KBM-7 (cell line): ENCODE measurements at places on chromosomes 12 and 14.

GRCh38 chr12:124939079-124939420 is 24.6 kb upstream of the UBC start:
- DNase-seq = peak; percentile 91

GRCh38 chr12:19288603-19289244 is 150.6 kb upstream of the AEBP2 start:
- DNase-seq = peak; percentile 51

DNA sequence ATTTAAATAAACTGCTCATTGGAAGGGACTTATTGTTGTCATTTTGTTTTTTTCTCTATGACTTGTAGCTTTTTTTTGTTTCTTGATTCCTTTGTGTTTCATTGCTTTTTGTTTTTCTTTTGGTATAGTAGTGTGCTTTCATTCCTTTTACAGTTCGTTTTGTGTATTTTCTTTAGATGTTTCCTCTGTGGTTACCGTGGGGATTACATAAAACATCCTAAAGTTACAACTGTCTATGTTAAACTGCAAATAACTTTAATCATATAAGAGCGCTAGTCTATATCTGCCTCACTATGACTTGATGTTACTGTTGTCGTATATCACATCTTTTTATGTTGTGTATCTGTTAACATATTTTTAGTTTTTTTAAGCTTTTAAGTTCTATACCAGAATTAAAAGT is 86.9 kb downstream of the ATF7IP start:
- no peak for DNase-seq

GRCh38 chr14:90275820-90276219 is 19.5 kb downstream of the PSMC1 start:
- DNase-seq = no peak

DNA sequence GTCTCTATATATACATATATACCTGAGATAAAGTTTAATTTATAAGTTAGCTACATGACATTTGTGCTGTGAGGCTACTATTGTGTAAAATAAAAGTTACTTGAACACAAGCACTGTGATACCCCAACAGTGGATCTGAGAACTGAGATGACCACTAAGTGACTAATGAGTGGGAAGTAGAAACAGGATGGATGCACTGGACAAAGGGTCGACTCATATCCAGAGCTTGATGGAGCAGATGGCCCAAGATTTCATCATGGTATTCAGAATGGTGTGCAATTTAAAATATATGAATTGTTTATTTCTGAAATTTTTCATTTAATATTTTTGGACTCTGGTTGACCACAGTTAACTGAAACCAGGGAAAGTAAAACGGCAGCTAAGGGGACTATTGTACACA is 908.6 kb upstream of the MDGA2 start:
- no peak for DNase-seq

DNA sequence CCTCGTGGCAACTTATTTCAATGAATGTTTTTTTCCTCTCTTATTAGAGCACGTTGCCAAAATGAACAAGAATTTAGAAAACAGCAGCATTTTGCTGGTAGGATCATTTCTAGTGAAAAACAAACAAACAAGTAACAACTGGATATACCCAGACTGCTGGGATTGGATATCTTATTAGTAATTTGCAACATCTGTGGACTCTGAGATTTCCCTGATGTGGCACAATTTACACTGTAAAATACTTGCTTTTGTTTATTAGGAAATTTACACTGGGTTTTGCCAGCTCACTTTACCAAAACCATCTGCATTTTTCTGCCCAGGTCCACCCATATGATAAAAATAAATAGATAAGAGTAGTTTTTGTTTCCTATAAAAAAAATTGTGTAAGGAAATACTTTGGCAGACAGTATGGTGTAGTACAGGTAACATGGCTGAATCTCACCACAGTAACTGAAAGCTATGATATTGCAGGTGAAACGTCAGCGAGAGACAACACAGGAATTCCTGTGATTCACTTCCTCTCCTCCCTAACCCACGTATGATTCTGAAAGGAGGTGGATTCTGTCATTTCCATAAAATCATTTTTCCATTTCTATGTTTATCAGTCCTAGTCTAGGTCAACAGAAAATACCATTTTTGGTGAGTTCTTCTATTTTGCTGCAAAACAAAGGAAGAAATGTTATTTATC is 176.2 kb upstream of the NOVA1 start:
- no peak for DNase-seq

- peak; percentile 52 for DNase-seq
Observed at GRCh38 chr14:87995500-87996290, 2.7 kb upstream of the GALC start.

DNA sequence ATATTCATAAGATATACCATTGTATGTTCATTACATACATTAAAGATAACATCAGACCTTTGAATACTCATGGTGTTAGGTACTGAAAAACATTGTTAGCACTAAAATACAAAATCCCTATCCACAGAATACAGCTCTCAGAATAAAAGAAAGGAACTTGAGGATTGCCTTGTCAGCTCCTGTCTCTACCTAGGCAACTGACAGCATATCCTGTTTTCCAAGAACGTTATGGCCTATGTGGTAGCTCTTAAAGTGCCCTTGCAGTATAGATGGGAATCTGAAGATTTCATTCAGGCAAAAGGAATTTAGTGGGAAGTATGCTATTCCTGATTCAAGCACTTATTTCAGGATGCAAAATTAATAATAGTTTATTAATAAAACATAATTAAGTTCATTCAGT is 1.8 kb upstream of the PPP1R12A start:
- DNase-seq = no peak

DNA sequence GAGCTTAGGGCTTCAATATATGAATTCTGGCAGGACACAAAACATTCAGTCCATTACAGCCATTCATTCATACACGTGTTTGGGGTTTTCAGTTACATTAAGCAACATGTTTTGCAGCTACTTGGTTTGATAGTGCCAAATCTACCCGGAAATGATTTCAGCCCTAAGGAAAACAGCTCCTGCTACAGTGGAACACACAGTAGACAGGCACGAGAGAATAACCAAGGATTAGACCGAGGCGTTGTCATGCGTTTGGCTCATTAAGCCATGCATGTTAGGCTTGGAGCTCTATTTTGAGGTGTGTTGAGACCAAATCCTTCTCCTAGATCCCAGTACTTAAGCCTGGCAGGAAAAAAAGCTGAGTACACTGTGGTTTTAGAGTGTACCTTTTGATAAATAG is 177.4 kb downstream of the PRKCH start:
- no peak for DNase-seq

- DNase-seq = no peak
Observed at GRCh38 chr12:57116580-57117281, 5.6 kb upstream of the STAT6 start.

GRCh38 chr12:94173660-94174265 is 25.4 kb downstream of the PLXNC1 start:
- no peak for DNase-seq

DNA sequence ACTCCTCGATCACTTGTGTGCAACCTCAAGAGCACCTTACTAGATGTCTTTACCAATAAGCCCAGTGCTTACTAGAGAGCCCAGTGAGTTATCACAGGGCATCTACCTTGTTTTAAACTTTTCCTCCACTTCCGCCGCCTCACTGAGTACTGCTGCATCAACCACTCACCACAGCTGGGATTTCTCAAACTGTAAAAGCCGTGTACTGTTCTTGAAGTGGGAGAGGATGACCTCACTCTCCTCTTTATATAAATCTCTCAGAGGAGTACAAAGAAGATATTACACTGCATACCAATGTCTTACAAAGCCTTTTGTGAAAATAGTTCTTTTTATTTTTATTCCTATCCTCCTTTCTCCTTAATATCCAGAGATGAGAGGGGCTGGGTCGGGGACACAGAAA is 94.1 kb downstream of the PLCZ1 start:
- DNase-seq = no peak

DNA sequence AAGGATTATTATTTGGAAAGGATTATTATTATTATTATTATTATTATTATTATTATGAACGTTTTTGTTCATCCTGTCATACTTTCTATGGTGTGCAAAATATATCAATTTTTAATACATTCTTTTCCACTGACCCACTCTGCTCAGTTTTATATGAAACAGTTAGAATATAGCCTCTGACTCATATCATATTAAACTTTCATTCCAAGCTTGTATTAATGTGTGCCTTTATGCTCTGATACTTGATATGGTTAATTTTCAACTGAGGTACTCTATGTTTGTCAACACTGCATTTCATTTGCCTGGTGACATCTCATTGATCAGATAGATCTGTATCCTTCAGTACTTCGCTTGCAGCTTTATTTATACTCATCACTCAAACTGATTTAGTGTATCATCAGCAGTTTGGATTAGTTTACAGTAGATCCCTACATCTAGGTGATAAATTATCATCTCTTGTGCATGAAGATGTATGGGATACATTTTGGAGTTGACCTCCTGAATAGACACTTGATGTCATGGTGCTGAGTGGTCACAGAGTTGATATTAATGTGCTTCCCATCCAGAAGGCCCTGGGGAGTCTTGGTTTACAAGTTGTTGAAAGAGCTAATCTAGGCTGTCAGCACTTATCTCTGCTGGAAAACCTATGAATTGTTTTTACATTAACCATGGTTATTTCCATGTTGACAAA is 271.8 kb downstream of the TRHDE start:
- DNase-seq = no peak

- peak; percentile 56 for DNase-seq
Observed at GRCh38 chr12:2064071-2064507, 11.3 kb downstream of the CACNA1C start.

DNA sequence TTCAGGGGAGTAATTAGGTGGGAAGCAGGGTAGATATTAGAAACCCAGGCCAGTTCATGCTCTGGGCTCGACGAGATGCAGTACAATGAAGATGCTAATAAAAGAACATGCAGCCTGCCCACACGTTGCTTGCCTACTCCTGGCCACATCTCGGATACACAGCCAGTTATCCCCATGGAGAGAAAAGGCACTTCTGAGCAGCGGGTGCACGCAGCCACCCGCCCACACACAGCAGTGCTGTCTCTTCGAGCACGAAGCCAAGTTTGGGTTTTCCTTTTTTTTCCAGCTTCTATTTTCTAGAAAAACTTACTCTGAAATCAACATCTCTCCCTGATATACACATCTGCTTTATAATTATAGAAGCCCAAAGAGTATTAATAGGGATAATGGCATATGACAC is 85.7 kb downstream of the CIT start:
- DNase-seq = no peak

GRCh38 chr12:48198672-48198971 is 4.5 kb downstream of the OR10AD1 start:
- DNase-seq = no peak

DNA sequence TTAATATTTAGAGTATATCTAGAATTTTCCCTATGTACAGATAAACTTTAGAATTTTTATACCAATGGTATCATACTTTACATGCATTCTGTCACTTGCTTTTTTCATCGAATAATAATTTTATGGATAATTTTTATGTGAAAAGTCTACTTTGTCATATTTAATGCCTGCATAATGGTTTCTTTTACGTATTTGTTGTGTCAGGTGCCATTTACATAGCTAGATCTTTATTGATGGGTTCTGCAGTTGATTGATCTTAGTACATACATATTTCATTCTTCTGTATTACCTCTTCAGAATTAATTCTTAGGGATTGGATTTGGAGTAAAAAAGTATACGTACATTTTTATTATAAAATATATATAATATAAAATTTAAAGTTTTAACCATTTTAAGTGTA is 77.7 kb upstream of the NEDD1 start:
- DNase-seq = no peak

- DNase-seq = no peak
Observed at GRCh38 chr12:12503384-12504078, 59.1 kb downstream of the DUSP16 start.

- DNase-seq = no peak
Observed at GRCh38 chr14:90643982-90644670, 172.1 kb downstream of the TTC7B start.

- no peak for DNase-seq
Observed at GRCh38 chr14:22952418-22952817, 4.5 kb downstream of the HAUS4 start.

- peak; percentile 84 for DNase-seq
Observed at GRCh38 chr12:124543052-124543589, 24.3 kb downstream of the NCOR2 start.

DNA sequence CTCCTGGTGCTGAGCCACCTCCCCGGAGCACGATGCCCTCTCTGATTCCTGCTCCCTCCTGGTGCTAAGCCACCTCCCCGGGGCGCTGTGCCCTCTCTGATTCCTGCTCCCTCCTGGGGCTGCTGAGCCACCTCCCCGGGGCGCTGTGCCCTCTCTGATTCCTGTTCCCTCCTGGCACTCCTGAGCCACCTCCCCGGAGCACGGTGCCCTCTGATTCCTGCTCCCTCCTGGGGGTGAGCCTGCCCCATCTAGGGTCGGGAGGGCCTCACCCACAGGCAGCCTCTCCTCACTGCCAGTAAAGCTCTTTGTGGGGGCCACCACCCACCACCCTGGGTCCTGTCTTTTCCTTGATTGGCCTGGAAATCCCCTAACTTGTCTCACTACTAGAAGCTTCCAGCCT is 327.6 kb upstream of the SFSWAP start:
- no peak for DNase-seq

DNA sequence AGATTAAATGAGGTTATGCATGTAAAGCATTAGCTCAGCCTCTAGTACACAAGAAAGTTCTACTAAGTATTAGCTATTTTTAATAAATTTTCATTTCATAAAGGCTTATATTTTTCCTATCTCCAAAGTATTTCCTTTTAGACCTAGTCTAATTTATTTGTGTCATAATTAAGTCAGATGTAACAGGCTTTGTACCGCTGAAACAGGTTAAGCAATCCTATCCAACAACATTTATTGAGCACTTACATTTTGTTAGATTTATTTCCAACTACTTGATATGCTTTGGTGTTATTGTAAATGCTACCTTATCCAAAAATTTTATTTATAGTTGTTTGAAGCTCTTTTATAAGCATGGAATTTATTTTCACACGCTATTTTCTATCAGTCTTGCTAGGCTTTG is 1.8 kb upstream of the PARP2 start:
- no peak for DNase-seq

- DNase-seq = no peak
Observed at GRCh38 chr12:105291531-105291930, 39.0 kb upstream of the C12orf75 start.

- no peak for DNase-seq
Observed at GRCh38 chr12:120831648-120832267, 72.4 kb downstream of the SPPL3 start.
